ENCODE measurements at places on chromosomes 4 and X.

GRCh38 chrX:94936722-94937121 lies 1262.7 kb downstream of the FAM133A start:
- DNase-seq: no peak

DNA sequence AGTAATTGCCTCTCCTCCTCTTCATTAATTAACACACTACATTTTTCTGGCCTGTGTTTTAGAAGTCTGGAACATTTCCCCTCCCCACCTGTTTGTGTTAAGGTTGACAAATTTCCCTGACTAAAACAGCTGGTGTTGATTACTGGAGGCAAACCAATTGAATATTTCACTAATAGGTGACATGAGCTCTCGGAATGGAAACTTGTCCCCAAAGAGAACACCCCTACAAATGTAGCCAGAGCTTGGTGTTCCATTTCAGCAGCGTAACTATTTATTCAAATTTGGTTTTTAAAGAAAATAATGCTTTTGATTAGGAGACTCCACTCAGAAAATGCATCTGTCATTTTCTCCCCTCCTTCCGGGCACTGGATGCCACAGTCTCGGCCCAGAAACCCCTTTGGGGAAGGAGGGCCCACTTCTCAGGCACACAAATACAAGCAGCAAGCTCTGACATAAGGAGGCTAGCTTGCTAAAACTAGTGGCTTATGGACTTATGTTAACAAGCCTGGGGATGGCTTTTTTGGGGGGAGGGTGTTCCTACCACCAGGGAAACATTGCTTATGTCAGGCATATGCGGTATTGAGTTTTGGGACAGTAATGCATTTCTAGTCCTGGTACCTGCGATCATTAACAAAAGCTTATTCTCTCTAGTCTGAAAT lies 2.2 kb downstream of the RNF150 start:
- DNase-seq: no peak

GRCh38 chrX:1679238-1679637 lies 64.4 kb downstream of the ASMT start:
- DNase-seq: no peak

DNA sequence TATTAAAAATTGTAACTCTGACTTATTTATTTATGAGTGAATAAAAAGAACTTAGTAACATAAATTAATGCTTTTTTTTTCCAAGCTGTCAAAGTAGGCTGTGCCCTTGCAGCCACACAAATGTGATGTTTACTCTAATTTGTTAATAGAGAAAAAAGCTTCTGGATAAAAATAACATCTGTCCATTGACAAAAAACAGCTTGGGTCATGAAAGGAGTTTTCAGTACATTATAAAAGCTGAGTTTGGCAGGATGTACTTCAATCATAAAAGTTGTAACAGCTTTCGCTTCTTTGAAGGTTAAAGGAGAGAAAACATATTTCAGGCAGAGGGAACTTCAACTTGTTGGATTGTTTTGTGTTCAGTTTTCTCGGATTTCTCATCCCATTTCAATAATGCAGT lies 105.6 kb downstream of the SLC4A4 start:
- DNase-seq: no peak

DNA sequence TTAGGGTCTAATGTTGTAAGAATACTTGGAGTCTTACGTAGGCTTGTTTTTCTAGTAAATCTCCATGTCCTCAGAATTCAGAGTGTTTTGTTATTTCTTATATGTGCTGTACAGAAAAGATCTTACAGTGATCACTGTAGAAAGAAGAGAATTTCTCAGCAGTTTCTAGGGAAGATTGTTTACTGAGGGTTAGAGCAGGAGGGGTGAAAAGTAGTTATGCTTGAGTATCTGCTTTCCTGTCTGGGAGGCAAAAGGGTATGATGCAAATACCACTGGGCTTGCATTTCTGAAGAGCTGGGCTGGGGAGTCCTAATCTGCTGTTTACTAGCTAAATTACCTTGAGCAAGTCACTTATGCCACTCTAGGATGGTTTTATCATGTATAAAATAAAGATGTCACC lies 78.2 kb downstream of the BEND4 start:
- DNase-seq: no peak

DNA sequence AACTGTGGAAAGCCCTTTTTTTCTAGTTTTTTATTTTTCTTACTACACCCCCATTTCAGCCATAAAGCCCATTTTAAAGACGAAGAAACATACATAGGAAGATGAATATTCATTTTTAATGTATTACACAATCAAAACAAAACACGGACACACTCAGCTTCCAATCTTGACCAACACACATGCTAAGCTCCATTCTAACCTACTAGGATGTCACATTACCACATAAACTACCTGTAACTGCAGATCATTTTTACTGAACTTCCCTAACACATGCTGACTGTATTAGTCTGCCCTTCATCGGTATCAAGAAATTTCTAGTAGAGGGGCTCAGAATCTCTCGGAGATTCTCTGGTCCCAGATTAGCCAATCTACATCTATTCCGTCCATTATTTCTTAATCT lies 1.8 kb downstream of the CCNI start:
- DNase-seq: no peak

- no peak for DNase-seq
Measured at GRCh38 chrX:40603446-40603845, 19.8 kb upstream of the MPC1L start.

- DNase-seq: no peak
Measured at GRCh38 chr4:122334828-122335227, 44.0 kb upstream of the ADAD1 start.

- DNase-seq: no peak
Measured at GRCh38 chr4:41185614-41186592, 28.4 kb downstream of the APBB2 start.

DNA sequence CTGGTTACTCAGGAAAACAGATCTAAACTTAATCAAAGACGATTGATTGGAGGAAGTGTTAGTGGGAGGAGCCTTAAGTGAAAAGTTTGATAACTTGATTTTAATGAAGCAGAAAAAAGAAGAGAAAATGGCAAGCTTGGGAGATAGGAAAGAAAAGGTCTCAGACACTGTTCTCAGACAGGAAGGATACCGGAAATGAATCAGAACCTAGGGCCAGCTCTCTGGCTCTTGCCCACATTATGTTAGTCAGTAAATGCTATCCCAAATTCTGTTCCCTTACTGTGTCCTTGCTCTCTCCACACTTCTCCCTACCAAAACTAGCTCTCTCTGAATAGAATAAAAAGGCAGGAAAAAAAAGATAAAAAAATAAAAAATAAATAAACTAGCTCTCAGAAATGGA lies 48.6 kb upstream of the TMEM164 start:
- no peak for DNase-seq

GRCh38 chr4:100948911-100949310 lies 398.4 kb downstream of the PPP3CA start:
- DNase-seq: no peak

- no peak for DNase-seq
Measured at GRCh38 chr4:38092701-38093100, 132.5 kb downstream of the PTTG2 start.

GRCh38 chr4:130608121-130608520 lies 1512.2 kb downstream of the C4orf33 start:
- no peak for DNase-seq

- no peak for DNase-seq
Measured at GRCh38 chr4:88957570-88957969, 99.4 kb downstream of the FAM13A start.

GRCh38 chr4:146155152-146155724 lies 20.3 kb upstream of the LSM6 start:
- DNase-seq: no peak

DNA sequence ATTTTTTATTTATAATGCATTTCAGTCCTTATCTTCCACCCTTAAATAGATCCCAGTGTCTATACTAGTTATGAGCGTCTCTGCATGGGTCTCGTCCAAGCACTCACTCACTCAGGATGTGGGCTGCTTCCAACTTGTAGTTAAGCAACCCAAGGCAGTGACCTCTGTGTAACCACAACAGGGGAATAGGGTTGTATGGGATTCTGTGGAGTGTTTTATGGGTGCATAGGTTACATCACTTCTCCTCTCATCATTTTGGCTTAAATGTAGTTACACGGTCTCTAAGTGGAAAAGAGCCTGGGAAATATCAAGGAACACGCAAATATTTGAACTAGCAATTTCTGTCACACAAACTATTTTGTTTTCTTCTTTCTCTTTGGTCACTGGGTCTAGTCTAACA lies 931.0 kb downstream of the STIM2 start:
- DNase-seq: no peak

DNA sequence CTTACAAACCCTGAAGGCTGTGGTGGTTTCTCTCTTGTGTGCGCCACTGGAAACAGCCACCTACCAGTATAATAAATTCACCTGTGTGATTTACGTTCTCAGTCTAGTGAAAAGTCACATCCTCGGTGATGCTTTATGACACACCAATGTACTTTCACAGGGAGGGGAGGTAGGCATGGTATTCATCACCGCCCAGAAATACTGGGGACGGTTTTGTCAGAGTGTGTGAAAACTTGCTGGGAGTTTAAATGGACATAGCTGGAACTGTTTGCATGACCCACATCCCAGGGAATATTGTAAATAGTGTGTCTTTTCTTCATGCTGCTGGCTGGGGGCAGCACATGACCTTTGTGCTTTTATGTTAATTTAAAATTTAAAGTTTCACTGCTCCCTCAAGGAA lies 421.8 kb downstream of the MAPK10 start:
- no peak for DNase-seq

DNA sequence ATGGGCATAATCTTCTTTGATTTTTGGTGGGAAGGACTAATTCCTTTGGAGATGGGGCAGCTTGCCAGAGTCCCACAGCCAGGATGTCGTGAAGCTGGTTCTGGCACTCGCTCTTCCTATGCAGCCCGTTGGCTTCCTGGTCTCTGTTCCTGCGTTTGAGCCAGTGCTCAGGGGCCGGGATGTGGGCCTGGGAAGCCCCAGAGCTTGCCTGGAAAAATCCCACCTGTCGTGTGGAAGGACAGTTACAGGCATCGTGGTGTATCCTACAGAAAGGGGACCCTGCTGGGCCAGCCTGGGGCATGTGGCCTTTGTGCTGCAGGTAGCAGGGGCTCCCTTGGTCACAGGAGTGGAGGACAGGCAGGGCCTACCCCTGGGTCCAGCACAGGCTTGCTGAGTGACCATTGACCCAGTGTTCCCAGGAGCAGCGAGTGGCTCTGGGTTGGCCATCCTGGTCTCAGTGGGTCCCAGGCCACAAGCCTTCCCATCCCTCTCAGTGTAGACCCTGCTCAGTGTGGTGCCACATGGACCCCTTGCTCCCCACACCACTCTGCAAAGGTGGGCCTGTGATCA lies 50.2 kb downstream of the ADRA2C start:
- no peak for DNase-seq

- DNase-seq: no peak
Measured at GRCh38 chr4:2411786-2412510, 6.5 kb downstream of the ZFYVE28 start.

DNA sequence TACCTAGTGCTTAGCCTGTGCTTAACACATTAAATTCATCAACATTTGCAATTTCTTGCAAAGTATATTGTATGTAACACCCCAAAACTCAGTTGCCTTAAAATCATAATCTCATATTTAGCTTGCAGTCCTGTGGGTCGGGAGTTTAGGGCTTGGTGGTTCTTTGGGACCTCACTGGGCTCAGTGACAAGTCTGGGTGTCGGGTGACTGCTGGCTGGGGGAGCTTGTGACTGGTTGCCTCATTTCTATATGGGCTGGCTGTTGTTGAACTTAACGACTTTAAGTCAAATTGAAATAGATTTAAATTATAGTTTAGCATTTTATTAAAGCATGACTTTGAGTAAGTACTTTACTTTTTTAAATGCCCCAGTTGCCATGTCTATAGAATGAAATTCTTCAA lies 401.4 kb upstream of the NR3C2 start:
- no peak for DNase-seq

DNA sequence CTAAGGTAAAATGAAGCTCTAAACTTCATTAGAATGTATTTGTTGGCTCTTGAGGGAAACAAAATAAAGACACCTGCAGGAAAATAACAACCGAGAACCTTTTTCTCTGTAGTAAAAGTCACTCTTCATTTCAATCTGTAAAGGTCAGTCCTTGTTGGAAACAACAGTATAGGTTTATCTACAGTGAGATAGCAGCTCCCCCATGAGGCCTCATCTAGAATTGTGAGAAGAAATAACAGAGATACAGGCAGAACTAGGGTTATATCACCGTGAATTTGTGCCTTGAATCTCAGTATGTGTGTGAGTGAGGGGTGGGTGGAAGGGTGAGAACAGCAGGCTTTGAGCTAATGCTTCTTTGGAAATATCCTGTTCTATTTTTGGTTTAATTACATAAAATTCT lies 107.8 kb upstream of the FMR1 start:
- DNase-seq: no peak

- peak; percentile 94 for DNase-seq
Measured at GRCh38 chrX:149938881-149939654, 777 bp upstream of the EOLA2 start.

GRCh38 chrX:108130889-108131288 lies 39.3 kb downstream of the ATG4A start:
- DNase-seq: no peak
